ENCODE measurements at places on chromosomes 12 and 14.

- DNase-seq, result no peak
These were observed 42.5 kb upstream of the VPS33A start for GRCh38 chr12:122308811-122309210.

- DNase-seq, result no peak
These were observed 100.2 kb downstream of the RIMBP2 start for GRCh38 chr12:130615861-130616345.

GRCh38 chr12:47886510-47887240 is 18.1 kb downstream of the VDR start:
- no peak for DNase-seq

- DNase-seq, result no peak
These were observed 230.5 kb downstream of the PCNX1 start for GRCh38 chr14:71137536-71138447.

- DNase-seq, result no peak
These were observed 273.4 kb upstream of the SLC16A7 start for GRCh38 chr12:59322473-59322872.

GRCh38 chr14:52146504-52146903 is 77.6 kb upstream of the NID2 start:
- no peak for DNase-seq

GRCh38 chr12:55850893-55851292 is 8.2 kb upstream of the MMP19 start:
- no peak for DNase-seq

DNA sequence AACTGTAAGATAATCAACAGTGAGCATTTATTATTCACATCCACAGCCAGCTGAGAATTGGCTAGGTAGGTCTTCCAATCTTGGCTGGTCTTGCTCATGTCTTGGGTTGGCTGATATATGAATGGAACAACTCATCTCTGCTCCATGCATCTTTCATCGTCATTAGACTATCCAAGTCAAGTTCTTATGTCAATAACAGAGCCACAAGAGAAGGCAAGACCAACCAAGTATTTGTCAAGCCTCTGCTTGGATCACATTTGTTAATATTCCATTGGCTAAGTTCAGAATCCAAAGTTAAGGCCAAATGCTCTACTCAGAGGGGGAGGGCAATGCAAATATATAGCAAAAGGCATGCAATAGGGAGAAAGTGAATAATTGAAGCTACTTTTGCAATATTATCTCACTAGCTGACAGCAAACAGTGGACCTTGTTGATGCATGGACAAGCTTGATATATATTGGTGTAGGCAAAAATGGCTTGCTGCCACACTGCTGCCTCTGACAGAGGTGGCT is 53.1 kb downstream of the WASHC3 start:
- no peak for DNase-seq

DNA sequence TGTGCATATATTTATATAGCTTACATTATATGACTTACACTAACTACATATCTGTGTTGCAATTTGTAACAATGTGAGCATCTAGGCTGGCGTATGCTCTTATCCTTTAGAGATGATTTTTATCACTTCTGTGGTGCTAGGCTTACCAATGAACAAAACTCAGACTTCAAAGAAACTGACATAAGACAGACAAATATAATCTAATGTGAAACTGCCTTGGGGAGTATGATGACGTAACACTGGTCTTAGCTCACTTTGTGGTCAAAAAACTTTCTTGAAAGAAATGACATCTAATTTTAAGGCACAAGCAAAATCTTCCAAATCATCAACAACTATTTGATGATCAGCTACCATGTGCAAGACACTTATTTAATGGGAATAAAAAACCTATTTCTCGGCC is 50.0 kb downstream of the SOX5 start:
- DNase-seq, result no peak

DNA sequence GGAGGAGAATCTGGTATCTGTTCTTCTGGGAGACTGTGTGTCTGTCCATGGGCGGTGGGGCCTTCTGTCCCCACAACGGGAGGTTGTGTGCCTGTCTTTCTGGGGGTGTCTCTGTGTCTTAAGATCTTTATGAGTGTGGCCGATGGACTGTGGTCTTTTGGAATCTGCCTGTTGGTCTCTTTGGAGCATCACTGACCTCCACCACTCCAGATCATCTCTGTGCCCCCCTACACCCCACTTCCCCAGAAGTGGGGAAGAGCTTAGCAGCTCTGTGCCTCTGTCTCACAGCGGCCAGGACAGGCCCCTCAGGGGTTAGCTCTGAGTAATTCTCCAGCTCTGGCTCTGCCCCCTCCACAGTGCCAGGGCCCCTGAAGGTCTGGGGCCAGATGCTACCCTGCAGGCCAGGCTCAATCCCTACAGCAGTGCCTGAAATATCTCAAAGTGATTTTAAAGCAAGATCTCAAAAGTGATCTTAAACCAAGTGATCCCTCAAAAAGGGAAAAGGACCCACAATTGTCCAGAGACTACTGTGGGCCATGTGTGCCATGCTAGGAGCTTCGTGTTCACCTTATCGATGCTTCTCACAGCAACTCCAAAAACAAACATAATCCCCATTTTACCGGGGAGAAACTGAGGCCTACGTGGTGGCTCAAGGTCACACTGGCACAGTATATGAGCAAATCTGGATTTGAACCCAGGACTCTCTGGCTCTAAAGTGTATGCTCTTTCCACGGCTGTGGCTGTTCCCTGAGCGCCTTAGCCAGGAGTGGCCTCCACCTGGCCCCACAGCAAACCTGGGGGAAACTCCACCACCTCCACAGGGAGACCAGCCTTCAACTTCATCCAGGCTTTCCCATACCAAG is 26.0 kb upstream of the KRT78 start:
- no peak for DNase-seq

DNA sequence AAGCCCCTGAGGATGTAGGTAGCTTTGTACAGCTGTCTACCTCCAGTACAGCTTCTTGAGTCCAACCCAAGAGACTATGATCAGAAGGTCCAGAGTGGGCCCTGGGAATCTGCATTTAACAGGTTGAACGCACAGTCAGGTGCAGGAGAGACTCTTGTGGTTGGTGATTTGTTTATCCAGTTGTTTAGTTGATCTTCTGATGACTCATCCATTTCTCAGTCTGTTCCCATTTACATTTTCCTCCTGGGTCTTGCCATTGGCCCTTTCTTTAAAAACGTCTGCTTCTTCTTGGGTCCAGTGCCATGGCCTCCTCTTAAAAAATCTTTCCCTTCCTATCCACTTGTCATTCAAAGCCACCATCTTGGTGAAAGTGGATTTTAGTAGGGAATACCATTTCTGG is 734.2 kb downstream of the MED13L start:
- DNase-seq, result no peak

GRCh38 chr14:90666571-90666970 is 149.7 kb downstream of the TTC7B start:
- no peak for DNase-seq

GRCh38 chr14:73027546-73027945 is 640 bp upstream of the ZFYVE1 start:
- DNase-seq, result no peak

GRCh38 chr12:55733021-55733555 is 4.3 kb upstream of the CD63 start:
- no peak for DNase-seq

DNA sequence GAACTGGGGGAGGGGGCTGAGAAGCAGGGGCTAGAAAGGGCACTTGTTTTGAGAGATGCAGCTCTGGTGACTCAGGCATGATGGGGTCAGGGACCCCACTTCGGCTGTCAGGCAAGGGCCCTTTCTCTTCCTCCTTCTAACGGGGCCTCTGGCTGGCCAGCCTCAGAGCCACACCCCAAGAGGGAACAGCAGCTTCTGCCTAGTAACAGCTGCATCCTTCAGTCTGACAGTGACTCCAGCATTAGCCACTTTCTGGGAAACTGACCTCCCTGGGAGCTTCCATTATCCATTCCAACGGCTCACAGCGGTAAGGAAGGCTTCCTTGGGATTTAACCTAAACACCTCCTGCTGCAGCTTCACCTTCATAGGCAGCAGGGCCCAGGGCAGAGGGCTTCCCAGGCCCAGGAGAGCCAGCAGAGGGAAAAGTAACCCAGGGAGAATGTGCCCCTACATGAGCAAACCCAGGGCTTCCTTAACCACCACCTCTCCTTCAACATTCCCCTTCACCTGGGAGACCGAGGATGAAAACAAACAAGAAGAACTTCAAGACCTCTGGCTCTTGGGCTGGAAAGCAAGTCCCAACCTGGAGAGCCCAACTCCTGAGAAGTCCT is 2.7 kb downstream of the NCKAP5L start:
- DNase-seq, result no peak

DNA sequence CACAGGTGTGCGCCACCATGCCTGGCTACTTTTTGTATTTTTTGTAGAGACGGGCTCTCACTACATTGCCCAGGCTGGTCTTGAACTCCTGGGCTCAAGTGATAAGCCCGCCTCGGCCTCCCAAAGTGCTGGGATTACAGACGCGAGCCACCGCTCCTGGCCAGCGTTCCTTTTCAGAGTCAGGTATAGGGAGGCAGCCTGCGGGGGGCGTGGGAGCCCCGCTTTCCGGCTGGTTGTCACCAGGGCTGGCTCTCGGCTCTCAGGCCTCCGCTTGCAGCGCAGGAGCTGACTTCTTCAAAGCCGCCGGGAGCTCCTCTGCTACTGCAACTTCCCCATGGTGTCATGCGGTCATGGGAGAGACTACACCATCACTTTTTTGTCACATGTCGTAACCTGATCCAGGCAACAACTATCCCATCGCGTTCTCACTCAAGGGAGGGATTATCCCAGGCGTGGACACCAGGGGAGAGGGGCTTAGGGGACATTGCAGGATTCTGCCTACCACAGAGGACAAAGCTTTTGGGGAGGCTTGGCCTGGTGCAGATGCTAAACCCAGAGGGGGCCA is 129.4 kb downstream of the SCARB1 start:
- DNase-seq, result no peak

GRCh38 chr14:68733086-68733914 is 59.6 kb downstream of the ZFP36L1 start:
- DNase-seq, result no peak

Measured in activated T-helper 2 cell treated with anti-CD3 and anti-CD28 coated beads, Interferon-gamma antibody, Interleukin-2, Interleukin-4, amounts not matched to agents 10 μg/mL and 5 μg/mL and 100 μg/mL, durations not matched to agents 14 hours and 24 hours and 36 hours (primary cell).